ENCODE measurements at places on chromosomes 12 and 14.

DNA sequence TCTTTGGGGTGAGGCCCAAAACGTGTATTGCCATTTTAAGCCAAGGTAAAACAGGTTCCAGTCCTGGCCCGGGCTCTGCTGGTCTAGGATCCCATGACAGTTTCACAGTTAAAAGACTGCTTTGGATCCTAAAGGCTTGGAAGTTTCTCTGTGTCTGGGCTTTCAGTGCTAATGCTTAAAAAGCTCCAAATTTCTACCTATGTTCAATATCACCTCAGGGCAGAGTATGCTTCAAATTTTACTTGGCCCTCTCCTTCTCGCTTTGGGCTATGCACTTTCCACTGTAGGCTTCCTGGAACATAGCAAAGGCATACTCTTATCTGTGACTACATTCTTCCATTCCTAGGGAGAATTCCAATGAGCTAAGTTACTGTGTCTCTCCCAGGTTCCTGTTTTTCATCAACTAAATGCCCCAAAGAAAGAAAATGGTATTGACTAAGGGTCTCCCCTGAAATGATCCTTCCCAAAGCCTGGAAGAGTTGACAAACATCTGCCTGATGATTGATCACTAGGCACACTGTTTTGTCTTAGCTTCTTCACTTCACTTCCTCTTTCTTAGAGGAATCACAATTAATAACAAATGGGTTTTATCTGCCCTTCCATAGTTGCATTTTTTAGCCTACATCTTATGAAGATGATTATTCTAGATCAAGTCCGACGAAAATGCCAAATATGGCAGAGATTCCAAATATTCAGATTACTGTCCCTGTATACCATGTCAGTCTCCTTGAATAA is 79.4 kb downstream of the TMTC2 start:
- no peak for DNase-seq

- no peak for DNase-seq
These were observed 160.8 kb downstream of the UNC79 start for GRCh38 chr14:93591506-93591905.

DNA sequence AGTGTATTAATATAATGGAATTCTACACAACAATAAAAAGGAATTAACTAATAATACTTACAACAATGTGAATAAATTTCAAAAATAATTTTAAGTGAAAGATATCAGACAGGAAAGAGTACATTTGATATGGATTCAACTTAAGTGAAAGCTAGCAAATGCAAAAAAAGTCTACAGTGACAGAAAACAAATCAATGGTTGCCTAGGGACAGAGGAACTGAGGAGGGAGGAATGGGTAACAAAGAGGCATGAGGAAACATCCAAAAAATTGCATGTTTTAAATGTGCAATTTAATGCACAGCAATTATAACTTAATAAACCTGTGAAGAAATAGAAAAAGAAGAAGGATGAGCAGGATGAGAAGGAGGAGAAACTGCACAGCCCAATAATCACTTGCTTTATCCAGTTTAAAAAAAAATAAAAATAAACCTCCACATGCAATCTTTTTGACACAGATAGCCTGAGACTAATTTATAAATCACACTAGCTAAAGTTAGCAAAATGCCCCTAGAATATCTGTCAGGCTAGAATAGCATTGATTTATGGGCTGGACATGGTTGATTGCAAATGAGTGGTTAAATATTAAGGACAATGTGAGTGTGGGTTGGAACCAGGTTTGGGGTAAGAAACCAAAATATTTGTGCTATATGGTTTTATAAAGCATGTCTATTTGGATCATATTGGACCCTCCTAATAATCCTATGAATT is 1089.1 kb downstream of the TRHDE start:
- DNase-seq: no peak

GRCh38 chr14:51938137-51938536 is 51.2 kb upstream of the RTRAF start:
- no peak for DNase-seq

DNA sequence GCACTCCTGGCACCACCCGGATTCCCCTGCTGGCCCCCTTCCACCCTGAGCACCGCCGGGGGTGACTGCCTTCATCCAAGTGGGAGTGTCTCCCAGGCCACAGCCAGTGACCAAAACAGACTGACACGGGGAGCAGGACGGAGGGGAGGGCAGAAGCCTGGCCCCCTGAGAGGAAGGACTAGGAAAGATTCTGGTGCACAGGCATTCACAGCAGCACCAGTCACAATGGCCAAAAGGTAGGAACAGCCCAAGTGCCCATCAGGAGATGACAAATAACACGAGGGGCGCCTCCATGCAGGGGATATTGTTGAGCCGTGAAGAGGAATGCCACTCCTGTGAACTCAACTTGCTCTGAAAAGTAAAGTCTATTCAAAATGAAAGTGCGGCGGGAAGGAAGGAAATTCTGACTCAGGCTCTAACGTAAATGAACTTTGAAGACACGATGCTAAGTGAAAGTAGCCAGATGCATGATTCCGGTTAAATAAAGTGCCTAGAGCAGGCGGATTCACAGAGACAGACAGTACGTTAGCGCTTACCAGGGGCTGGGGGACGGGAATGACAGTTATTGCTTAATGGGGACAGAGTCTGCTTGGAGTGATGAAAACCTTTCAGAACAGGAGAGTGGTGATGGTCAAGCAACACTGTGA is 146.1 kb upstream of the NCOR2 start:
- DNase-seq: peak; percentile 69

- no peak for DNase-seq
These were observed 8.6 kb upstream of the ALDH2 start for GRCh38 chr12:111758120-111758561.

GRCh38 chr12:52835271-52836041 is 1.3 kb upstream of the KRT79 start:
- DNase-seq: no peak

DNA sequence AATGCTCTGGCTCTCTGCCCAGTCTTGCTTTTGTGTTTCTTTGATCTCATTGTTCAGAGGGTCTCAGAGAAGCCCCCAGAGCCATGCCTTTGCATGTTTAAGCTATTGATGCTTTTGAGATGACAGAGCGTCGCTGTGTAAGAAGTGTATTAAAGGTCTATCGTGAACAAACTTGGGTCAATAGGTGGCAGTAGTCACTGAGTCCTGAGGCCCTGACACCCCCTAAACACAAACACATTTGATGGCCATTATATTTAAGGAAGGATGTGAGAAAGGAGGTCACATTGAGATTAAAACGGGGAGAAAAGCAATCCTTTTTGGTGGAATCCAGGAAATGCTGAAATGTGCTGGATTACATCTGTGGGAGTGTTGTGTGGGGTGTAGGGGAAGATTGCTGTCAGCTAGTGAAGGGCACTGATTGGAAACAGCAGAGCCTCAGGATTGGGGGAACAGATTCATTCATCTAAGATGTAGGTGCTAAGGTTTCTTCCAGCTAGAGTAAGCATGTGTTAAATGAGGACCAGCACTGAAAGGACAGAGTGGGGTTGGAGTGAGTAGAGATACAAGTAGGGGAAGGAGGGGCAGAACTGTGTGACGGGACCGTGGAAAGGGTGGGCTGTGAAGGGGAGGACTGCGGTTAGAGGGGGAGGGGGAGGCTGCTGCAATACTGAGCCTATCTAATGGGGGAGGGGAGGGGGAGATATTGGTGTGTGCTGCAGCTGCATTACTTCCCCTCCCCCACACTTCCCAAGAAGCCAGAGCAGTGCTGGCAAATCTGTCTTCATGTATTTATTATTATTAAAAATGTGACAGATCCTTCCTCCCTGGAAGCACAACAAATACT is 12.7 kb downstream of the NGDN start:
- DNase-seq: no peak

- DNase-seq: no peak
These were observed 1079.4 kb downstream of the TMEM121 start for GRCh38 chr14:106605548-106606448.

GRCh38 chr12:33653362-33653761 is 213.7 kb upstream of the SYT10 start:
- no peak for DNase-seq

DNA sequence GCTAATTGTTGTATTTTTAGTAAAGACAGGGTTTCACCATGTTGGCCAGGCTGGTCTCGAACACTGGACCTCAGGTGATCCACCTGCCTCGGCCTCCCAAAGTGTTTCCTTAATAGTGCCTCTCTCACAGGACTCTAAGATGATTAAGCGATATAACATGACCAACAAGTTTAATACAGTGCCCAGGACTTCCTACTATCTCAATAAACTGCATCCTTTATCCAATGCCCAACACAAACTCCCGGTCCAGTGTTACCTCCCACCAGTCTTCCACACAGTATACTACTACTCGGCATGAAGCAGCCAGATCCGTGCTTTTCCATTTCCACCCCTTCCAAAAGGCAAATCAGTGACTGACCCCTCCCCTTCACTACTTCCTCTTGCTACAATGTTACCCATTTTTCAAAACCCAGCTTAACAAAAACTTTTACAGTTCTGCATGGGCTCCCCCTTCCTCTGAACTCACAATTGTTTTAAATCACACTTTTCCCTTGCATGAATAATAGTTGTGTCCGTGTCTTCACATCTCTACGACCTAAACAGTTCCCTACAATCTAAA is 900 bp downstream of the NOP2 start:
- no peak for DNase-seq
